ENCODE measurements at places on chromosomes 11 and 22. TPM values are rescaled to one million over a fixed set of nuclear protein-coding genes. Genes with fewer than 3 reads are reported as not detected.
A peak's percentile ranks its signal among the peaks of the same experiment; 100 is the strongest.

Gene HOATZ
- not detected for total RNA-seq

Gene BEST1
- 0.17 TPM for total RNA-seq

Gene TPBGL
- 0.60 TPM for total RNA-seq

Gene SLC25A17
- total RNA-seq = 22.0 TPM

Gene CRYBB3
- total RNA-seq = not detected

Gene OR1S2
- total RNA-seq = not detected

Gene KLHDC7B
- total RNA-seq = not detected

Gene TMEM191C
- total RNA-seq = 4.8 TPM

Gene LMNTD2
- total RNA-seq = 6.0 TPM

DNA sequence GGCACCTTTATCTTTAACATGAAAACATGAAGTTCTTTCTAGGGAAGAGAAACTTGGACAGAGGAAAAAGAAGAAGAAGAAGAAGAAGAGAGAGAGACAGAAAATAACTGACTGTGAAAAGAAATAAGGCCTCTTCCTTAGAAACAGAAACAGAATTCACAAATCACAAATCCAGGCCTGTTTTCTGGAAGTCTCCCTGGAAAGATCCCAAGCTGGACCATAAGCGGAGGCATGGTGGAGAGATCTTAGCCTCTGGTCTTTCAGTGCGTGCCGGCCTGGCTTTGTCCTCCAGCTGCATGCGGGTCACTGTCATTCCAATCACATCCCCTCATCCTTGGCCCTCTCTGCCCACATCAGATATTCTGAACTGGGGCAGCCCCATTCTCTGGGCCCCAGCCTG, 6.9 kb downstream of the FXYD6 start:
- H3K27me3 ChIP-seq = peaks cover 77% of the 10 kb centered on the region
- DNase-seq = no peak
- H3K4me1 ChIP-seq = peaks cover 50% of the 10 kb centered on the region

DNA sequence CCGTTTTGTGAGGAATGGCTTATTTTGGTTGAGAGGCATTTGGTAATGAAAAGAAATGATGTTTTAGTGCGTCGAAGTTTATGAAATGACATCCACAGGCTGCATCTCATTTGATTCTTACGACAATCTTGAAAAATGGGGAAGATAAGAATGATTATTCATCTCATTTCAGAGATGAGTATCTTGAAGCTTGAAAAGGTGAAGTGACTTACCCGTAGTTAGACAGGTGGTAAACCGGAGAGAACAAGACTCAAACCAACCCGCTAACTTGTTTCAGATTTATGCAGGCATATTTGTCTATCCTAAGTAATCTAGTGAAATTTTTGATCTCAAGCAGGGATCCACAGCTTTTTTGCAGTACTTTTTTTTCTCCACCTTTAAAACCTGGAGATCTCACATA, 9.1 kb upstream of the SORL1-AS1 start:
- H3K36me3 ChIP-seq = peaks cover 3% of the 10 kb centered on the region
- peaks cover 97% of the 10 kb centered on the region for H3K4me1 ChIP-seq
- H3K27ac ChIP-seq = peak overlapping the region; percentile 61
- no peaks in the 10 kb centered on the region for H3K27me3 ChIP-seq
- H3K4me3 ChIP-seq = no peak overlapping the region
- DNase-seq = no peak

- H3K27ac ChIP-seq = peak overlapping the region; percentile 78
- no peaks in the 10 kb centered on the region for H3K27me3 ChIP-seq
- no peak overlapping the region for H3K4me3 ChIP-seq
- peaks cover 24% of the 10 kb centered on the region for H3K4me1 ChIP-seq
- peak; percentile 73 for DNase-seq
Measured at GRCh38 chr22:44807915-44808690, 55.7 kb downstream of the ARHGAP8 start.

- DNase-seq = no peak
- H3K4me1 ChIP-seq = peaks cover under 1% of the 10 kb centered on the region
- H3K36me3 ChIP-seq = no peaks in the 10 kb centered on the region
- H3K27me3 ChIP-seq = peaks cover 54% of the 10 kb centered on the region
Measured at GRCh38 chr11:35531246-35531645, 5.8 kb upstream of the PAMR1 start.

- H3K27ac ChIP-seq = no peak overlapping the region
- H3K4me1 ChIP-seq = peaks cover 31% of the 10 kb centered on the region
- H3K36me3 ChIP-seq = peaks cover 16% of the 10 kb centered on the region
- no peaks in the 10 kb centered on the region for H3K27me3 ChIP-seq
- DNase-seq = no peak
Measured at GRCh38 chr11:36147491-36147890, 141.7 kb downstream of the COMMD9 start.

DNA sequence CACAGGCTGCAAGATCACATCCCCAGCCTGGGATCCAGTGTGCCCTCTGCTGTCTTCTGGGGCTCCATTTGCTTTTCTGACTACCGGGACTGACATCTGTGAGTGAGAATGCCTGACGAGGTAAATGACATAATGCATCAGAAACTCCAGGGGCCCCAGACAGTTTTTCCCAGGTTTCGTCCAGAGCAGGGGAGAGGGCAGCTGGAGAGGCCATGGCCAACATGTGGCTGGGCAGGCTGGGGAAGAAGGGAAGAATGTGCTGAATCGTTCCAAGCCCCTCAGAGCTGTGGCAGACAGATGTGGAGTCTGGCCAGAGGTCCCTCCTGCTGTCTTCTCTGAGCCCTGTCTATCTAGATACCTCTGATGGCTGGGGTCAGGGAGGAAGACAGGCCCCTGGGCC, 163.9 kb downstream of the TRIM29 start:
- no peak overlapping the region for H3K4me3 ChIP-seq
- no peak overlapping the region for H3K27ac ChIP-seq
- no peak for DNase-seq
- H3K4me1 ChIP-seq = peaks cover 18% of the 10 kb centered on the region
- peaks cover 15% of the 10 kb centered on the region for H3K27me3 ChIP-seq

- peaks cover 7% of the 10 kb centered on the region for H3K27me3 ChIP-seq
- peak overlapping the region; percentile 71 for H3K27ac ChIP-seq
- H3K4me3 ChIP-seq = no peak overlapping the region
- peaks cover 34% of the 10 kb centered on the region for H3K4me1 ChIP-seq
- H3K36me3 ChIP-seq = 0 out of 2 replicates have a peak, but pooled peaks cover 3% of the 10 kb centered on the region
- DNase-seq = no peak
Measured at GRCh38 chr11:563812-564578, 3.2 kb downstream of the RASSF7 start.

- H3K27me3 ChIP-seq = no peaks in the 10 kb centered on the region
- no peak overlapping the region for H3K4me3 ChIP-seq
- no peak overlapping the region for H3K27ac ChIP-seq
- H3K4me1 ChIP-seq = peaks cover 6% of the 10 kb centered on the region
- no peaks in the 10 kb centered on the region for H3K36me3 ChIP-seq
Measured at GRCh38 chr11:15645201-15645600, 530.5 kb downstream of the INSC start.

DNA sequence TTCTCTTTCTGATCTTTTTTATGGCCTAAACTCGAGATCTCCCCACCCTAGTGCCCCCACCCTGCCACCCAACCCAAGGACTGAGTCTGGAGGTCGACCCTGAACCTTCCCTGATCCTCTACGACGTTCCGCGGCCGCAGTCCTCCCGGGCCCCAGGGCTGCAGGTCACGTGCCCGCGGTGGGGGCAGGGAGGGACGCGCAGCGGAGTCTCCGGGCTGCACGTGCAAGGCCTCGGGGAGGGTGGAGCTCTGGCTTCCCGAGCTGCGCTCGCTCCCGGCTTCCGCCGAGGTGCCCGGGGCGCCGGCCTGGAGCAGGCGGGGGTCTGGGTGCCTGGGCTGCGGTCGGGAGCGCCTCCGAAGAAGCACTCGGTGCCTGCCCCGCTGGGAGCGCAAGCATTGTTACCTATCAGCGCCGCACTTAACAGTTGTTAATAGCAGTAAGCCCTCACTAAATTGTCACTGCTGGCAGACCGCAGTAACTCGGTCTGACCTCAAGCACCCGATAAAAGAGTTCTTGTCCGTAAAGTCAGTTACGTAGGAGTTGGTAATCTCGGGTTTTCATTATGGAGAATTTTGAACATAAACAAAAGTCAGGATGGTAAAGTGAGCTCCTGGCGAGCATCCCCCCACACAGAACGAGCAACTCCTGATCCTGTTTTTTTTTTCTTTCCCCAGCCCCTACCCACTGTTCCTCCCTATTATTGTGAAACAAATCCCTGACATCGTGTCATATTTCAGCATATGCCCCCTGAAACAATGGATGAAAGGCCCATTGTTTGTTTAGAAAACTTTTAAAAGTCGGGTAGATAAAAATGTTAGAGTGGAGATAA, 69.7 kb upstream of the EP300 start:
- peak overlapping the region; percentile 63 for H3K27ac ChIP-seq
- H3K4me1 ChIP-seq = peaks cover 21% of the 10 kb centered on the region
- H3K36me3 ChIP-seq = no peaks in the 10 kb centered on the region
- peaks cover 7% of the 10 kb centered on the region for H3K27me3 ChIP-seq
- peak overlapping the region; percentile 51 for H3K4me3 ChIP-seq

DNA sequence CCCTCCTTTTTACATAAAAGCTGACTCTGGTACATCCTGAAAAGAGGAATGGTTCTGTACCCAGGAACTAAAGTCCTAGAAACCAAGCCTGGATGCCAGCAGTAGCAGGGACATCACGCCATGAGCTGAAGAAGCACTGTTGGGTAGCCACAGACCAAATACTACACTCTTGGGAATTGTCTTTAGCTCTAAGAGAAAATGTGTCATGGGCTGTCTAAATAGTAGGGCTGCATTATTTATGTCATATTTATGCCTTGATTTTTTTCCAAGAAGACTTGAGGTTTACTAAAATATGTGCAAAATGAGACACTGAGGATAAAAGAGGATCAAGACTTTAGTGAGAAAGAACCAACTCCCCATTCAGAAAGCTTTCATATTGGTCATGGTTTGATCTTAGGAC, 213.6 kb downstream of the RAB38 start:
- H3K4me3 ChIP-seq = no peak overlapping the region
- DNase-seq = no peak
- H3K27ac ChIP-seq = no peak overlapping the region

GRCh38 chr11:116421529-116422185, 351.1 kb downstream of the BUD13 start:
- peaks cover 35% of the 10 kb centered on the region for H3K4me1 ChIP-seq
- peaks cover 2% of the 10 kb centered on the region for H3K27me3 ChIP-seq
- H3K4me3 ChIP-seq = no peak overlapping the region
- no peak overlapping the region for H3K27ac ChIP-seq
- H3K36me3 ChIP-seq = peaks cover 9% of the 10 kb centered on the region

DNA sequence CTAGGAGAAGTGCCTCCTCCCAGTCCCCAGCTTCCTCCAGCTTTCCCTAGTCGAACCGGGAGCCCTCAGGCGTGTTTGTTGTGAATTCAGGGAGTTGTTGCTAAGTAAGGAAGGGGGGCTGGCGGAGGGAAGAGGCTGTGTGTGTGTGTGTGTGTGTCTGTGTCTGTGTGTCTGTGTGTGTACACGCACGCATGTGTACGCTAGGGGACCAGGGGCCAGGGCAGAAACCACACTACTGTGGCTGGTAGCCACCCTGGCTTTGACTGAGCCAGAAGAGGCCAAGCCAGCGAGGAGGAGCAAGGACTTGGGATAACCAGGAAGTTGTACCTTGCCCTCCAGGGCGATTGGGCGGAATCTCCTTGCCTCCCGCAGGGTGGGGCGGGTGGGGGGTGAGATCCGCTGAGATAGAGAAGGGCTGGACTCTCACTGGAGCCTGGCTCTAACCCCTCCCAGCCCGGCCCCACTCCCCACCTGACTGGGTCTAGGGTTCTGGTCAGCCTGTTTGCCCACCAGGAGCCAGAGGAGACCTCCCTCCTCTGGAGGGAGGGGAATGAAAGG, 7.5 kb downstream of the BCL9L start:
- H3K27ac ChIP-seq = peak overlapping the region; percentile 98
- peak; percentile 60 for DNase-seq
- H3K4me1 ChIP-seq = peaks cover 88% of the 10 kb centered on the region

GRCh38 chr22:27491888-27492287, 309.7 kb downstream of the MN1 start:
- no peak overlapping the region for H3K27ac ChIP-seq
- H3K4me3 ChIP-seq = no peak overlapping the region
- H3K36me3 ChIP-seq = 0 out of 2 replicates have a peak, but pooled peaks cover 14% of the 10 kb centered on the region
- peaks cover 7% of the 10 kb centered on the region for H3K27me3 ChIP-seq
- no peak for DNase-seq

GRCh38 chr11:77212314-77213007, 84.4 kb downstream of the MYO7A start:
- H3K36me3 ChIP-seq = no peaks in the 10 kb centered on the region
- H3K27me3 ChIP-seq = no peaks in the 10 kb centered on the region
- no peak for DNase-seq
- no peak overlapping the region for H3K4me3 ChIP-seq

DNA sequence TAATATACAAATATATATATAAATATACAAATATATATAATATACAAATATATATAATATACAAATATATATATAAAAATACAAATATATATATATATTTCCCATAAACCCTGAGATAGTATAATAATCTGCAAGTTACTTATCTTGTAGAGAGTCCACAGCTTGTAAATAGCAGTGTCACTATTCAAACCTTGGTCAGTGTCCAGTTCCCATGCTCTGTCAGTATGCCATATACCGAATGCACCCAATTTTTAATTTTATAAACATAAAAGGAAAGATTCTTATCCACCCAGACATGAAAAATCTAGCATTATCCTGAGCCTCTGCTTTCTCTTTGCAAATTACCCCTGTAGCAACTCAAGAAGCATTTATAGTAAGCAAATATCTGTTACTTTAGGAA, 21.6 kb upstream of the CTSC start:
- no peak overlapping the region for H3K4me3 ChIP-seq
- no peaks in the 10 kb centered on the region for H3K27me3 ChIP-seq
- no peak for DNase-seq
- H3K27ac ChIP-seq = no peak overlapping the region
- H3K4me1 ChIP-seq = peaks cover 24% of the 10 kb centered on the region
- no peaks in the 10 kb centered on the region for H3K36me3 ChIP-seq

DNA sequence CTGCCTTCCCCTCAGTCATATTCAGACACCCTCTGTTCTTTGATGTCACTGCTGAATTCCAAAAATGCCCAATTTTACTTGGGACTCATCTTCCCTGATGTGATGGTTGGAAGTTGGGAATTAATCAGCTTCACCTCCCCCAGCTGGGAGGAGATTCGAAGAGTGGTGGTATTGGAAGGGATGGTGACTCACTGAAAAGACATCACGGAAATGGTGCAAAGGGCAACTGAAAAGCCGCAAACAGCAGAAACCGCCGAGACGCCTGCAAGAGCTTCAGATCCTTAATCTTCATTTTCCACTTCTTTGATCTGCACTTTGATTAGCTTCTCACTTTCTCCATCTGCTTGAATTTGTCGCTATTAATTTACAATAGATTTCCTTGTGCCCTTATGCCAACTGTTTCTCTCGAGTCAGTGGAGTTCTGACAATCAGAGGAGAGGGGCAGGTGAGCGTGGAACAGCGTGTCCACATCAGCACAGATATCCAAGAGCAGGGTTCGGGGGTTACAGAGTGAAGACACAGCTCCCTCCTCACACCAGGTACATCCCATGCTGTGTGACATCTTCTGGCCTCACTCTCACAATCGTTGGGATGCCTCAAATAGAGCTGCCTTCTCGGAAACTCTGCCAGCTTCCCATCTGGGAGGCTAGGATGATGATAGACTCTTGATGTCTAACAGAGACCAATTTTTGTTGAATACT, 325.4 kb downstream of the BRD1 start:
- H3K27ac ChIP-seq = no peak overlapping the region
- H3K36me3 ChIP-seq = no peaks in the 10 kb centered on the region
- H3K4me3 ChIP-seq = no peak overlapping the region
- H3K27me3 ChIP-seq = no peaks in the 10 kb centered on the region
